ENCODE measurements at places on chromosomes 1 and 21.

DNA sequence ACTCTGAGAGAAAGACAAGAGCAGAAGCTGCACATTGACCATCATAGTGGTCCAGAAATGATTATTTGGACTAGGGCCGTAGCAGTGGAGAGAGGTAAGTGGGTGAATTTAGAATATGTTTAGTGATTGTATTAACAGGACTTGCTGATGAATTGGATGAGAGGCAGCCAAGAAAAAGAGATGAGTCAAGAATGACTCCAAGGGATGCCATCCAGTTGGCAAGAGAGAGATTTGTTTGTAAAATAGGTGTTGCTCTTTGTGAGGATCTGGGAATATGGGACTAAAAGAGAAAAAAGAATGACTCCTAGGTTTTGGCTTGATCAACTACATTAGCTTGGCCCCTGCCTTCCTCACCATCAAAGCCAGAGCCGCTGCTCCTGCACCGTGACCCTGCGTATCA is 54.2 kb upstream of the ARTN start:
- H3K27me3 ChIP-seq, result no peaks in the 10 kb centered on the region
- peaks cover 15% of the 10 kb centered on the region for H3K4me1 ChIP-seq
- H3K4me3 ChIP-seq, result no peak overlapping the region

- DNase-seq, result no peak
- H3K4me3 ChIP-seq, result peak overlapping the region; percentile 87
- H3K36me3 ChIP-seq, result peaks cover 33% of the 10 kb centered on the region
- H3K4me1 ChIP-seq, result peaks cover 72% of the 10 kb centered on the region
Observed at GRCh38 chr1:33036051-33036525, 595 bp downstream of the AK2 start.

GRCh38 chr1:110164725-110165350 is 14.5 kb downstream of the SLC6A17 start:
- H3K36me3 ChIP-seq, result no peaks in the 10 kb centered on the region
- no peaks in the 10 kb centered on the region for H3K4me1 ChIP-seq
- no peak overlapping the region for H3K27ac ChIP-seq

GRCh38 chr21:18518054-18518481 is 114.5 kb upstream of the TMPRSS15 start:
- H3K4me1 ChIP-seq, result peaks cover 17% of the 10 kb centered on the region
- H3K4me3 ChIP-seq, result no peak overlapping the region

- H3K4me3 ChIP-seq, result no peak overlapping the region
- DNase-seq, result no peak
- no peaks in the 10 kb centered on the region for H3K4me1 ChIP-seq
- H3K27me3 ChIP-seq, result no peaks in the 10 kb centered on the region
- peaks cover 33% of the 10 kb centered on the region for H3K36me3 ChIP-seq
- no peak overlapping the region for H3K27ac ChIP-seq
Observed at GRCh38 chr1:53766831-53767405, 28.0 kb upstream of the GLIS1 start.

GRCh38 chr1:57017717-57018116 is 51.9 kb upstream of the C8B start:
- no peaks in the 10 kb centered on the region for H3K36me3 ChIP-seq
- no peak for DNase-seq
- H3K4me1 ChIP-seq, result peaks cover 9% of the 10 kb centered on the region
- no peaks in the 10 kb centered on the region for H3K27me3 ChIP-seq
- H3K4me3 ChIP-seq, result no peak overlapping the region

- peaks cover 75% of the 10 kb centered on the region for H3K27me3 ChIP-seq
- H3K4me1 ChIP-seq, result peaks cover 18% of the 10 kb centered on the region
- peak; percentile 64 for DNase-seq
- H3K4me3 ChIP-seq, result peak within 1 kb of the TSS; percentile 78
Observed at GRCh38 chr21:41316200-41317062, at the start of gene FAM3B. TSS of gene FAM3B (plus strand) at chr21:41316801. CDS start at chr21:41316880, 79 bp downstream.

GRCh38 chr1:52978045-52978444 is 51.0 kb downstream of the SCP2 start:
- no peak for DNase-seq
- H3K4me3 ChIP-seq, result no peak overlapping the region
- no peaks in the 10 kb centered on the region for H3K4me1 ChIP-seq
- H3K27ac ChIP-seq, result no peak overlapping the region
- no peaks in the 10 kb centered on the region for H3K36me3 ChIP-seq

GRCh38 chr1:54124472-54124871 is 28.3 kb downstream of the CDCP2 start:
- DNase-seq, result no peak
- peaks cover 30% of the 10 kb centered on the region for H3K4me1 ChIP-seq
- H3K36me3 ChIP-seq, result no peaks in the 10 kb centered on the region
- peaks cover 52% of the 10 kb centered on the region for H3K27me3 ChIP-seq

GRCh38 chr1:46043458-46044017 is 88.9 kb downstream of the PIK3R3 start:
- H3K4me3 ChIP-seq, result no peak overlapping the region
- peaks cover 58% of the 10 kb centered on the region for H3K36me3 ChIP-seq
- DNase-seq, result no peak
- peaks cover 8% of the 10 kb centered on the region for H3K4me1 ChIP-seq

GRCh38 chr1:235015291-235015985 is 113.2 kb downstream of the TOMM20 start:
- peaks cover 14% of the 10 kb centered on the region for H3K27me3 ChIP-seq
- DNase-seq, result no peak
- H3K4me1 ChIP-seq, result peaks cover 93% of the 10 kb centered on the region
- H3K4me3 ChIP-seq, result peak overlapping the region; percentile 63
- H3K27ac ChIP-seq, result peak overlapping the region; percentile 97

DNA sequence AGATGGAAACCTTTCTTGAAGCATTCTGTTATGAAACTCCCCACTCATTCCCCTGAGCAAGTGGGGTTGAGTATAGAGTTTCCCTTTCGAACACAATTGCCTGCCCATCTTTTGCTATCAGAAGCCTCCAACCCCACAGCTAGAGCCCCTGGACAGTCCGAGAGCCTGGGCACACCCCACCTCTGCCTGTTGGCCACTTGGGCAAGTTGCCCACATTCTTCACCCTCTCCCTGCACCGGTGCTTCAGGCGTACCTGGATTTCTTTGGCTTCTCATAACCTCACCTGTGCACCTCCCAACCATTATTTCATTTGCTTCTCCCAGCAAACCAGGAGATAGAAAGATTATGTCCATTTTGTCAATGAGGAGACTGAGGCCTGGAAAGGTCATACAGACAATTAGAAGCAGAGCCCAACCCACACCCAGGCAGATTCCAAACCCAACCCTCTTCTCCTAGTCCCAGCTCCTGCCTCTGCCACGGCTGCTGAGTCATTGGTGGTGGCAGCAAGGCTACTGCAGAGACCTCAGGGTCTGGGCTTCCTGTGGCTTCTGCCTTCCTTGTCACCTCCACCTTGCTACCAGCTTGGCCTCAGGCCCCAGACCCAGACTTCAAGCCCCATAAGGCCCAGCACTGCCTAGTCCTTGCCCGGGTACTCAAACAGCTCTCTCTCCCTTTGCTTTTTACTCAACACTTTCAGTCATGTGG is 118.7 kb upstream of the ZBTB40 start:
- no peak overlapping the region for H3K4me3 ChIP-seq
- H3K36me3 ChIP-seq, result no peaks in the 10 kb centered on the region
- peaks cover 38% of the 10 kb centered on the region for H3K27me3 ChIP-seq
- peaks cover 56% of the 10 kb centered on the region for H3K4me1 ChIP-seq

DNA sequence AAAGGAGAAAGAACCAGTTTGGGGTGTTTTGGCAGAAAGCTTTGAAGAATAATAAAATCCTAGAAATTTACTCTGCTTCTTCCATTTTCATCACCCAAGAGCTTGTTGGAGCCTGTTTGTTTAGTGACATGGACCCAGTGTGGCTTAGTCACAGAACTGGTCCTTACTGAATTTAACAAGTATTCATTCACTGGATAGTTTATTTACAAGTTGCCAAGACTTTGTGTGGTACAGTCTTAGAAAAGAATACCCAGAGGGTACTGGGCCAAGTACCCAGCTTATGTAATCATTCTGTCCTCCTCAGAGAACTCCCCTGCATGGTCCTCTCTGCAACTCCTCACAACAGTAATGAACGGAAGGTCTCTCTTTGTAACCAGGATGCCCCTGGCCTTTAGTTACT is 16.4 kb downstream of the RAB4A start:
- H3K27me3 ChIP-seq, result no peaks in the 10 kb centered on the region
- no peak for DNase-seq
- peaks cover 4% of the 10 kb centered on the region for H3K4me1 ChIP-seq
- peak overlapping the region; percentile 44 for H3K27ac ChIP-seq
- peaks cover 34% of the 10 kb centered on the region for H3K36me3 ChIP-seq

- no peaks in the 10 kb centered on the region for H3K4me1 ChIP-seq
- H3K4me3 ChIP-seq, result no peak overlapping the region
- no peak for DNase-seq
- peaks cover 3% of the 10 kb centered on the region for H3K27me3 ChIP-seq
- H3K36me3 ChIP-seq, result no peaks in the 10 kb centered on the region
Observed at GRCh38 chr1:70819231-70819630, 228.4 kb downstream of the PTGER3 start.

- no peak for DNase-seq
- H3K27me3 ChIP-seq, result peaks cover 2% of the 10 kb centered on the region
- H3K4me1 ChIP-seq, result no peaks in the 10 kb centered on the region
- no peak overlapping the region for H3K4me3 ChIP-seq
- no peaks in the 10 kb centered on the region for H3K36me3 ChIP-seq
Observed at GRCh38 chr1:185375583-185375982, 58.5 kb upstream of the IVNS1ABP start.

DNA sequence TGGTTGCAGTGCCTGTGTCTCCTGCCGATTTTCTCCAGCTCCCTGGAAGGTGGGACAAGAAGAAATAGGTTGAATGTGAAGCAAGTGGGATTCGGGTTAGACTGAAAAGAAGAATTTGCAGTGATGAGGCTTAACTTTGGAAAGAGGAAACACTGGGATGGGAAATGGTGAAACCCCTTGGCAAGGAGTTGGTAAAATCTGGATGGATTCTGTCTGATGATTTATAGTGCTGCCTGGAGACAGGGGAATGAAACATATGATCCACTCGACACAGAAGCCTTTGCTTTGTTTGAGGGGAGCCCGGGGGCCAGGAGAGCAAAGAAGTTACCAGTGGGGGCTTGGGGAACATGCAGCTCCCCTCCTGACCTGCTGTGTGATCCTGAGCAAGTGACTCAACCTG is 67.2 kb downstream of the UBIAD1 start:
- no peaks in the 10 kb centered on the region for H3K36me3 ChIP-seq
- peaks cover 5% of the 10 kb centered on the region for H3K27me3 ChIP-seq
- peak overlapping the region; percentile 77 for H3K4me3 ChIP-seq
- peak overlapping the region; percentile 92 for H3K27ac ChIP-seq

GRCh38 chr1:43482215-43482614 is 28.5 kb upstream of the HYI start:
- peaks cover 25% of the 10 kb centered on the region for H3K27me3 ChIP-seq
- DNase-seq, result no peak
- H3K27ac ChIP-seq, result no peak overlapping the region
- no peaks in the 10 kb centered on the region for H3K36me3 ChIP-seq

DNA sequence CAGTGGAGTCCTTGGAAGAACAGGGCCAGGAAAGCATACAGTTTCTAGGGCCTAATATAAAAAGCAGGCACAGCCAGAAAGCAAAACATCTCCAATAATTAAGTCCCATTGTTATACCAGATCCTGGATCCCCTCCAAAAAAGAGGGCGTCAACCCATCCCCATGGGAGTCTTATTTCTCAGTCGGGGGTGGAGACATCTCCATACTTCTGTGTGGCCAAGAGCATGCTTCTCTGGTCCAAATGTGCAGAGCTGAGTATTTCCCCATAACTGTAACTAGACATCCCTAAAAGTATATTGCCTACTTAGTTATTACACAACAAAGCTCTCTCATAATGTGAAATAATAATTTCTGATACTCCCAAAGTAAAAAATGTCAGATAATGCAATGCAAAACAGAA is 104.2 kb upstream of the SOX13 start:
- H3K27ac ChIP-seq, result no peak overlapping the region
- H3K27me3 ChIP-seq, result no peaks in the 10 kb centered on the region
- H3K4me1 ChIP-seq, result no peaks in the 10 kb centered on the region
- H3K36me3 ChIP-seq, result peaks cover 8% of the 10 kb centered on the region
- DNase-seq, result no peak
- H3K4me3 ChIP-seq, result no peak overlapping the region

DNA sequence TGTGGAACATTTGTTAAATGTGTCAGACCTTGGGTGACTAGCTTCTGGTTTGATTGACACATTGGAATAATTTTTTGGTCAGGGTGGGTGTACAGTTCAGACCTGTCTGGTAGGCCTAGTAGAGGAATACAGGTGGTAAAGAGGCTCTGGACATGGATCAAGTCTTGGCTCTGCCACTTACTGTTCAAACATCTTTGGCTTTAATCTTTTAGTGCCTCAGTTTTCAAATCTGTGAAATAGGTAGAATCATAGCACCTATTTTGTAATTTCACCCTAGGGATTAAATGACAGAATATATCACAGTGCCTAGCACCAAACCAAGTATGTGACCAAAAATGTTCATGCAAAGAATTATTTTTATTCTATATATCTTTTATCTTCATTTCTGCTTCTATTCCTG is 340.4 kb downstream of the RPS6KC1 start:
- no peak overlapping the region for H3K4me3 ChIP-seq
- H3K27ac ChIP-seq, result peak overlapping the region; percentile 6
- H3K4me1 ChIP-seq, result peaks cover 36% of the 10 kb centered on the region

- no peak overlapping the region for H3K27ac ChIP-seq
- no peak for DNase-seq
- no peak overlapping the region for H3K4me3 ChIP-seq
- no peaks in the 10 kb centered on the region for H3K36me3 ChIP-seq
- peaks cover 37% of the 10 kb centered on the region for H3K4me1 ChIP-seq
Observed at GRCh38 chr1:17194615-17195528, 10.1 kb upstream of the PADI1 start.

DNA sequence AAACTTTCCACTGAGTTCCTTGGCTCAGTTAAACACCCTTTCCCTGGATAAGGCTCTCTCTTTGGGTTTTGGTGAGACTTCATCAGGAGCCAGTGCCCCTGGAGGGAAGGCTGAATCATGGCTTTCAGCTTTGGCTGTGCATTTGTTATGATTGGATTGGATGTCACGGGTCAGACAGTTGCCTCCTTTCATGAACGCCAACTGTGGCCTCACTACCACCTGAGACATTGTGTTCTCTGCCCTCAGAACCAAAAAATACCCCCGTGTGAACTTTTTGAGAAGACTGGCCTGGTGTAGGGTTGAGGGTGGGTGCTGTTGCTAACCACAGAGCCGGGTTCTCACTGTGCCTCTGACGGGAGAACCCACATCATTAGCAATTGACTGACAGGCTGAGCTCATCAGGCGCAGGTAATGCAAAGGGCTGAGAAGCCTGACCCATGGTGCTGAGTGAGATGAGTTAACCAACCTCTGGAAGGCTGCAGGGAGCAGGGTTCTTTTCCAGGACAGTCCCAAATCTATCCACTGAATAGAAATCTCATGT is 65.6 kb downstream of the HHAT start:
- peaks cover 8% of the 10 kb centered on the region for H3K27me3 ChIP-seq
- H3K36me3 ChIP-seq, result peaks cover 36% of the 10 kb centered on the region
- no peak for DNase-seq
- no peaks in the 10 kb centered on the region for H3K4me1 ChIP-seq
- no peak overlapping the region for H3K4me3 ChIP-seq

DNA sequence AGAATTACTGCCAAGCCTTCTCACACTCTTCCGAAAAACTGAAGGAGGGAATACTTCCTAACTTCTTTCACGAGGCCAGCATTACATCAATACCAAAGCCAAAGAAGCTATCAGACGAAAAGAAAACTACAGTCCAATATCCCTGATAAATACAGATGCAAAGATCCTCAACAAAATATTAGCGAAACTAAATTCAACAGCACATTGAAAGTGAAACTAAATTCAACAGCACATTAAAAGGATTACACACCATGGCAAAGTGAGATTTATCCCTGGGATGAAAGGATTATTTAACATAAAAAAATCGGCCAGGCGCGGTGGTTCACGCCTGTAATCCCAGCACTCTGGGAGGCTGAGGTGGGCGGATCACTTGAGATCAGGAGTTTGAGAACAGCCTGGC is 176.8 kb downstream of the FAF1 start:
- no peak overlapping the region for H3K4me3 ChIP-seq
- H3K27me3 ChIP-seq, result no peaks in the 10 kb centered on the region
- no peak for DNase-seq
- no peaks in the 10 kb centered on the region for H3K4me1 ChIP-seq

GRCh38 chr1:222049176-222049575 is 307.3 kb upstream of the DUSP10 start:
- H3K4me1 ChIP-seq, result peaks cover 45% of the 10 kb centered on the region
- H3K27ac ChIP-seq, result peak overlapping the region; percentile 56

Data from nephron progenitor cell (in vitro differentiated cells).